ENCODE measurements at places on chromosomes 12 and 14. TPM values are rescaled to one million over a fixed set of nuclear protein-coding genes. Genes with fewer than 3 reads are reported as not detected.

GRCh38 chr14:41805633-41806032, 199.0 kb downstream of the LRFN5 start:
- DNase-seq, result no peak

DNA sequence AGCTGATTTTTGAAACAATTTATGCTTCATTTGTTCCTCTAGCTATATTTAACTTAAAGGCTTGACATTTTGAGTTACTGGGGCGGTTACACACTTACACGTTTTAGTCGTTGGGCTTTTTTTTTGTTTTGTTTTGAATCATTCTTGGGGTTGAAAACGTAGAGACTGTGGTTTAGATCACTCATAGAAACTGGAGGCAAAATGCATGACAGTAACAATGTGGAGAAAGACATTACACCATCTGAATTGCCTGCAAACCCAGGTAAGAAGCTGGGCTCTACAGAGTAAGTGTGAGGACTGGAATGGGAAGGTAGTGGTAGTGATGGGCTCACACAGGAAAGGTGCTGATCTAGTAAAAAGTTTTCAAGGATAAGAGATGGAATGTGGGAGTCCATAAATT, at the start of gene CLEC2D:
TSS of gene CLEC2D (plus strand) at position 180 of the 400 bp plus-strand sequence. CDS start at position 202, 22 bp downstream.
- DNase-seq, result no peak

GRCh38 chr12:78146365-78146772, 315.7 kb downstream of the NAV3 start:
- no peak for DNase-seq

- DNase-seq, result no peak
Observed at GRCh38 chr14:97312910-97313309, 515.7 kb downstream of the VRK1 start.

PZP gene
- total RNA-seq, result 2.6 TPM

All from upper lobe of left lung (tissue), 6 donors.